ENCODE measurements at places on chromosomes 5 and 9. TPM values are rescaled to one million over a fixed set of nuclear protein-coding genes. Genes with fewer than 3 reads are reported as not detected.
A peak's percentile ranks its signal among the peaks of the same experiment; 100 is the strongest.

Gene ADRA1B
- total RNA-seq, result not detected

DNA sequence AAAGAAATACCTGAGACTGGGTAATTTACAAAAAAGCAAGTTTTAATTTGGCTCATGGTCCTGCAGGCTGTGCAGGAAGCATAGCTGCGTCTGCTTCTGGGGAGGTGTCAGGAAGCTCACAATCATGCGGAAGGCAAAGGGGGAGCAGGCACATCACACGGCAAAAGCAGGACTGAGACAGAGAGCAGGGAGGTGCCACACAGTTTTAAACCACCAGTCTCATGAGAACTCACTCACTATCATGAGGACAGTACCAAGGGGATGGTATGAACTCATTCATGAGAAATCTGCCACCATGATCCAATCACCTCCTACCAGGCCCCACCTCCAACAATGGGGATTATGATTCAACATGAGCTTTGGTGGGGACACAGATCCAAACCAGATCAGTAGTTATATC, 96.2 kb downstream of the OSTF1 start:
- no peak for DNase-seq

Gene TXNDC15
- total RNA-seq, result 29.6 TPM

GRCh38 chr5:113050721-113051382, 74.3 kb downstream of the DCP2 start:
- DNase-seq, result peak; percentile 77

Gene DRD1
- not detected for total RNA-seq

Gene SCGB3A2
- total RNA-seq, result not detected

GRCh38 chr9:126758916-126759585, 45.8 kb upstream of the ZBTB43 start:
- no peak for DNase-seq

Gene RGS3
- total RNA-seq, result 54.4 TPM

DNA sequence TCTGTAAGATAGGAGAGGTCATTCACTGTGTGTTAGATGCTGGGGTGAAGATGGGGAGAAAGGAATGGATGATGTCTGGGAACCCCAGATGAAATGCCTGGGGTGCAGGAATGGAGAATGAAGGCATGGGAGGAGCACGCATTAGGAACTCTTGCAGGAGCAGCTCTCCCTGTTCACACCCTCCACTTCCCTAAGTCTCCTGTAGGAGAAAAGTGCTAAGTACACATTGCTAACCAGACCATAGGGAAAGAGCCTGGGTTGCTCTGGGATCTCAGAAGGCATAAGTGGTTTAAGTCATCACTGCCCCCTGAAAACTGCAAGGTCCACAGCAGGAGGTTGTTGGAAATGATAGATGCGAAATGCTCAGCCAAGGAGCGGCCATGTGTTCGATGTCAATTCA, 163.1 kb downstream of the SEC61B start:
- DNase-seq, result no peak

- DNase-seq, result peak; percentile 32
Measured at GRCh38 chr9:96565671-96566497, 53.8 kb downstream of the CDC14B start.

Gene AK8
- 0.39 TPM for total RNA-seq

Gene BHMT2
- not detected for total RNA-seq

Gene RETREG1
- total RNA-seq, result 8.1 TPM

Gene TMEM215
- total RNA-seq, result not detected

DNA sequence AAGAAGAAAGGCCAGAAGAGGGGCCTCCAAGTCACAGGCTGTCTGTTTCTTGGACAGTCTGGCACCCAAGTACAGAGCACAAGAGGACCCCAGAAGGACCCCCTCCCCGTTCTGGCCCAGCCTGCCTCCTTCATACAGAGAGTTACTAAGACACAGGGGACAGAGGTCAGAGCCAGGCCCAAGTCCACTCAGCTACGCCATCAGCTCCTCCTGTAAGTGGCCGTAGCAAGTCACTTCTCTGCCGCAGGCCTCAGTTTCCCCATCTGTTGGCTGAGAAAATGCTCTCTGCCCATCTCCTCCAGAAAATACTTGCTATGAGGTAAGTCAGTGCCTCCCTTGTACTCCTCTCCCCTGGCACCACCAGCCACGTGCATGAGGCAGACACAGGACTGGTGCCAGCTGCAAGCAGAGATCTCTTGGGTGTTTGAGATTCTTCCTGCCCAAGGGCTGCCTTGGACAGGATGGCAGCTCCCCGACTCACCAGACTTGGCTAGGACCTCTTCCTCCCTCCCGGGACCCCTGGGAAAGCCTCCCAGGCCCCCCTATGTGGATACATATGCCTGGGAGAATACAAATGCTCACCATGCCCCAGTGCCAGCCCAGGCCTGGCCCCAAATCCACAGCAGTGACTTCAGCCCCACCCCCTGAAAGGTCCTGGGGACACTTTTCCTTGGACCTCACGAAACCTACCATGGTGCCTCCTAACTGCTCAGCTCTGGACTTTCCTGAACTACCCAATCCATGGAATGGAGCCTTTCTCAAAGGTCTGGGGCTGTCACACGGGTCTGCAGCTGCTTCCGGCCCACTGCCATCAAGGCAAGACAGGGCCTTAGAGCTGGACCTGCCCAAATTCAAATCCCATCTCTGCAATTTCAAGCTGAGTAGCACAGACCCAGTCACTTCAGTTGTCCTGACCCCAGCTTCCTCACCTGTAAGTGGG, 5.1 kb downstream of the EEIG1 start:
- DNase-seq, result no peak

Gene PCDHA6
- total RNA-seq, result not detected

DNA sequence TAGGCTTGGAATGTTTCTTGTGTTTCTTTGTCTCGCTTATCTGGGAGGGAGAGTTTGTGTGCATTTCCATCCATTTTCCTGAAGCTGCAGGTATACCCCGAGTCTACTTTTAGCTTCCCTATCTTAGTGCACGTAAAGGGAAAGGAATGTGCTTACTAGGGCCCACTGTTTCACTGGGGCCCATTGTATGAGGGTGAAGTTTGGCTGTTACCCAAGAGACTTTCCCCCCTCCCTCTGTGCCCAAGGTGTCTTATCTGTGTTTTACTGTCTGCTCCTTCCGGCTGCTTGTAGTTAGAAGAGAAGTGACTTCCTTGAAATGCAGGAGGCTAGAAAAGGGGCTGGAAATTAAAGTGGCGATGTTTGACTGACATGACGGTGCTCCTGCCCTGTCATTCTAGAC, 12.1 kb upstream of the BTNL3 start:
- no peak for DNase-seq

- no peak for DNase-seq
Measured at GRCh38 chr9:106886111-106887046, 23.4 kb downstream of the ZNF462 start.

DNA sequence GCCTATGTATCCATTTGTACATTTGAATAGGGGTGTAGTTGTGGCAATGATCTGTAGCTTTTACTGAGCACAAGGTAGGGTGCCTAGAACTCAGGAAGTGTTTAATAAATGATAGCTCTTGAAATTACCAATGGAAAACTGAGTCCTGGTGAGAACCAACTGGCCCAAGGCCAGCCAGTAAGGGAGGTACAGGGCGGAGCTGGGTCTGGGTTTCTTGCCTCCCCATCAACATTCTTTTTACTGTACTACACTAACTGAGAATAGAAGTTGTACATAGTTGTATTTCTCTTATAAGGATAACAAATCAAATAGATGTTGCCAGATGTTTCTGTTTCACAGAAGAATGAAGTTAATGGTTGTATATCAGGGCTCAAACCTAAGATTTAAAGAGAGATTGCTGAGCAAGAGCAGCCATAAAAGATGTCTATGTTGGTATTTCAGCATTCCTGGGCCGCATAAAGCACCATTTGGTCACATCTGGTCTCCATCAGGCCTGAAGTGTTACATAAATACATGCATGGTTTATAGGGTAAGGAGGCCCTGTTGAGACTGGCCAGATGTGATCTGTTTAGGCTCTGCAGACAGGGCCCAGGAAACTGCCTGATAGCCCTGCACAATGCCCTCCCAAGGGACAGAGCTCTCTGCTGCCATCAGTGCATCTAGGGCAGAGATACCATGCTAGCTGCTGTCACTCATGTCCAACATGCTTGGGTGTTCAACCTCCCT, 210.5 kb downstream of the NXNL2 start:
- DNase-seq, result no peak

DNA sequence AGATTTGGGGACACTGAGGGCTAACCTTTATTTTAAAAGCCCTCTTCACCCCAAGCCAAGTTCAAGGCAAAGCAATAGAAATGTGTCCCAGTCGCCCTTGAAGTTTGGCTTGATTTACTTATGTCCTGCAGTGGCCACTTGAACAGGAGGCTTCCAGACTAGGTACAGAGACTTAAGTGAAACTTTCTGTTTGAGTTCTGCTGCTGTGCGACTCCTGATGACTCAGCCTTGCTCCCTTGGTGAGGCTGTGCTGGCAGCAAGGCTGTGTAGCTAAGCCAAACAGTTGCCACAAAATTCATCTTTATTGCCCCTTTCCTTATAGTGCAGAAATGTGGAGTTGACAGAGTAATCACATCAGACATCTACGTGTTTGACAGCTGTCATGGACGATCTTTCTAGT, 68.8 kb upstream of the NTRK2 start:
- no peak for DNase-seq

- peak; percentile 89 for DNase-seq
Measured at GRCh38 chr9:130107234-130107861, 53.6 kb downstream of the GPR107 start.

Gene FAT2
- total RNA-seq, result not detected

Gene PCDHA1
- total RNA-seq, result not detected

Gene MPDZ
- not detected for total RNA-seq

Gene OLFML2A
- not detected for total RNA-seq

- DNase-seq, result no peak
Measured at GRCh38 chr9:37620396-37620795, 28.0 kb upstream of the TOMM5 start.

Gene NUTM2G
- total RNA-seq, result not detected

Gene FTMT
- total RNA-seq, result not detected

DNA sequence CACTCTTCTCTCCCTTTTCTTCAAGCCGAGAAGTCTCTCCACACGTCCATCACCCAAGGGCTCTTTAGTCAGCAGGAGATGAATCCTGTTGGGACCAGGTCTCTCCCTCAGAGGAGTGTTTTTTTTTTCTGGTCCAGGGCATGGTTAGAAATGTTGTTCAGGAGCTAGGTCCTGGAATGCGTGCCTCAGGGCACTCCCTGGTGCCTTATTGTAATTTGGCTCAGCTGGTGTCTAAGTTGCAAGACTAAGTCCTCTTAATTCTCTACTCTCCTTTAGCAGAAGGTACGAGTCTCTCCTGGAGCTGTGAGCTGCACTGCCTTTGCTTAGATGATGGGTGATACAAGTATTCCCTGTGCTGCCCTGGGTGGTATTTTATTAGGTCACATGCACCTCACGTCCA, 111.9 kb downstream of the CNTLN start:
- no peak for DNase-seq

DNA sequence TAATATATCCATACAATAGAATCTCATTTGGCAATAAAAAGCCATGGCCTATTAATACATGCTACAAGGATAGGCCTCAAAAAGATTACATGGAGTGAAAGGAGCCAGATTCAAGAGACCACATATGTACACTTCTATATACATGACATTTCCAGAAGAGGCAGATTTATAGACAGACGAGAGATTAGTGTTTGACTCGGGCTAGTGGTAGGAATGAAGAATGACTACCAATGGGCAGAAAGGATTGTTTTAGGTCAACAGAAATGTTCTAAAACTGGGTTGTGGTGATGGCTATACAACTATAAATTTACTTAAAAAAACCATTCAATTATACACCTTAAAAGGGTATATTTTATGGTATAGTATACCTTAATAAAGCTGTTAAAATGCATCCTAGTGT, 41.9 kb downstream of the SETX start:
- no peak for DNase-seq

GRCh38 chr9:135328485-135329417, 150.8 kb upstream of the PPP1R26 start:
- DNase-seq, result no peak

Gene MARCOL
- not detected for total RNA-seq

DNA sequence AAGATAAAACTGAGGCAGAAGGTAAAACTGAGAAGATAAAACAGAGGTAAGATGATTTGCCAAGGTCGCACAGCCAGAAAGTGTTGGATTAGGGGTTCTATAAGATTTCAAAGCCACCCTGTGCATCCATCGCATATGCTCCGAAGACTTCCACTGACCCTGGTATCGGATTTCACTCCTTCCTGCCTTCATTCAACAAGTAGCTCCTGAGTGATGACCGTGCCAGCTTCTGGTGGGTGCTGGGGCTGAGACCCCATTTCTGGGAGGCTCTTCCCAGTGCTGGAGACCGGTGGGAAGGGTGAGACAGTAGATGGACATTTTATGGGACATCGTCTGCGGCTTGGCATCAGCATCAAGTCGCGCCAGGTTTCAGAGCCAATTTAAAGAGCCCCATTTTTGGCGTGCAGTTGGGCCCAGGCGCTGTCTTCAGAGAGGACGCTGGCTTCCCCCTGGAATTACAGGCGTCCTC, 53.7 kb upstream of the DAB2IP start:
- no peak for DNase-seq

DNA sequence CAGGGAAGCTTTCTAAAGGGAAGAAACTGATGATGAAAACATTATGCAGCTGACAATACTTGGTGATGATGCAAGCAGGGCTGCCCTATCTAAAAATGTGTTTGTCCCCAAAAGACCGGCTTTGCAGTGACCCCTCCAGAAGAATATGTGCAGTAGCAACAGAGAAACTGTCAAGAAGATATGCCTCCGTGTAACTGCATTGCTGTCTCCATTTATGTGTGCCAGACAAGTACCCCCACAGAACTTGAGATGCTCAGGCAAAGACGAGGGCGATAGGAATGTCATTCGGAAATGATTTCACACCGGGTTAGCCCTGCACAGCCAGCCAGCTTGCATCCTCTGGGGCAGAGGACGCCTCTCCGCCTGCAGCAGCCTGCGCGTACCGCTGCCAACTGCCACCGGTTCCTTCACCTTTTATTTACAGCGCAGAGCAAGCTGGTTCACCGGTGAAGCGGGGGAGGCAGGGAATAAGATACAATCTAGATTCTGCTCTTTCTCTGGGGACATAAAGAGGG, 2.0 kb downstream of the GABBR2 start:
- no peak for DNase-seq

Gene QRFP
- not detected for total RNA-seq

- DNase-seq, result no peak
Measured at GRCh38 chr5:140293091-140293848, 9.6 kb downstream of the PFDN1 start.

- peak; percentile 52 for DNase-seq
Measured at GRCh38 chr9:96327694-96328352, 25.8 kb upstream of the HSD17B3 start.

GRCh38 chr5:172399336-172399735, 55.0 kb downstream of the SH3PXD2B start:
- DNase-seq, result no peak

Gene CCDC112
- 1.7 TPM for total RNA-seq

DNA sequence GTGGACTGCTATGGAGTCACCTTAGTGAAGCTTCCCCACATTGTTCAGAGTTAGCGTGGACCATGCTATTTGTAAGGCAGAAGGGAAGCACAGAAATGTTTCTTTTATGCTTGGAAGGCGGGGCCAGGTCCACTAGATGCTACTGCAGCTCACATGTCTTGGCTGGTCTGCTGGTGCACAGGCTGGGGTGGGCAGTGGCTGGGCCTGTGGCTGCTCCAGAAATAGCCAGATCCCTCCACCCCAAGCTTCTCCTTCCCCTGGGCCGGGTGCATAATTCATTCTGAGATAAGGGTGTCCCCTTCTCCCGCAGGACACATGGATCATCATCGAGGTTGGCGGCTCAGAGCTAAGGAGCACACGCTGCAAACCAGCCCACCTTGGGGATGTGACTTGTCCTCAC, 14.5 kb upstream of the SEMA4D start:
- no peak for DNase-seq

GRCh38 chr5:145775893-145776444, 59.2 kb downstream of the PRELID2 start:
- DNase-seq, result no peak

GRCh38 chr5:76337953-76338451, 65.1 kb upstream of the IQGAP2 start:
- peak; percentile 51 for DNase-seq
